ENCODE measurements at places on chromosomes 2 and 18.
A peak's percentile ranks its signal among the peaks of the same experiment; 100 is the strongest.

DNA sequence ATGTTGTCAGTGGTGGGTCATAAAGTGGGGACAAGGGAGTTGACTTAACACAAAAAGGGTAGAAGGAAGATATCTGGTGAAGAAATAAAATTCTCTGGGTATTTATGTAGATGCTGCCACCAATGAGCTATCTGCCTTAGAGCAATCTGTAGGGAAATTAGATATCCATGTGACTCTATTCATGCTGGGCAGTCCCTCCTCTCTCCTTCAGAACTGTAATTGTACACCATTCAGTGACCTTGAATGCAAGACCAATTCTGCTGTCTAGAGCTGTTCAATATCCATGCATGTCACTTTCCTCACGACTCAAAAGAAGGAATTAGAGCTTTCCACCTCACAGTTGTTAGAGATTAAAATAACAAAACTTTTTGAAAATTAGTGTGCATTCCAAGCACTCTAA is 28.6 kb upstream of the TDRD15 start:
- no peak for DNase-seq

- no peak for DNase-seq
Measured at GRCh38 chr18:13420969-13421686, 202.6 kb downstream of the LDLRAD4 start.

DNA sequence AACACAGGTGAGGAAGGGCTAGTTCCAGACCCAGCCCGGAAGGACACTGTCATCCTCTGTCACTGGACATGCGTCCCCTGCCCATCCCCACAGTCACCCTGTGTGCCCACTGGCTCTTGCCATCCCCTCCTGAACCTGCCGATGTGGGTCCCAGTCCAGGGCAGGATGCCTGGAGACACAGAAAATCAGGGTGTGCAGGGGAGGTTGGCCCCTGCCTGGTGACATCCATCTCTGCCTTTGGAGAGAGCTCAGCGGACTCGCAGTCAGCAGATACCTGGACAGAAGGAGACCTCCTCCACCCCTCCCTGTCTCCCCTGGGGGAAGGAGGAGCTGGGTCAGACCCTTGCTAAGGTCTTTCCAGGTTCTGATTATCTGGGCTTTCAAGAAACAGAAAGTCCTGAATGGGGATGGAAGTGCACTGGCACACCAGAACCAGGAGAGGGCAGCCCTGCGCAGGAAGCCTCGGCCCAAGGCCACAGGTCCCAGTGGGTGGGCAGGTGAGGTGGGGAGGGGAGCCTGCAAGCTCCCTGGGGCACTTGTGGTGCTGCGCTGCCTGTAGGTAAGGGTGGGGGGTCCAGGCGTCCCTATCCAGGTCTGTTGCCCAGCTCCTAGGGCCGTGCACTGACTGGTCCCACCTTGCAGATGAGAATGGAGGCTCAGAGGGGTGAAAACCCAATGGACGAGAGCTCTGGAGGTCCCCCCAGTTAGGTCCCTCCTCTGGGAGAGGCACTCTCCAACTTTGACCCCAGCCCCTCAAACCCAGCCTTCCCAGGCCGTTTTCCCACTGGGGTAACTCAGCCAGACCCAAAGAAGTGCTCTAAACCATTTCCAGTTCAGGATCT is 9.7 kb upstream of the OTOS start:
- no peak for DNase-seq

- DNase-seq, result no peak
Measured at GRCh38 chr2:158099716-158100115, 2.0 kb upstream of the UPP2 start.

DNA sequence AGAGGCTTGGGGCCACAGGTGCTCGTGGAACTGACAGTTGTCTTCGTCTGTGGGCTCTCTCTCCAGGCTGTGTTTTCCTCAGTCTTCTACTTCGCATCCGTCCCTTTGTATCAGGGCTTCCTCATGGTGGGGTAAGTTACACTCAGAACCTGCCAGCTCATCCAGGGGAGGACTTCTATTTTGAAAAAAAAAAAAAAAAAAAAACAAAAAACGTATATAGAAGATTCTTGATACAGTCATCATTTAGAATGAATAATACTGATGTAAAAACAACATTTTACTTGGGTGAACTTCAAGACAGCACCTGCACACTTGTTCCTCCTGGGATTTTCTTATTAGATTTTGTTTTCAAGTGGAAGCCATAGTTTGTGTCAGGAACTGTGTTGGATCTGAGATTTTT is 47.7 kb upstream of the NFATC1 start:
- no peak for DNase-seq

DNA sequence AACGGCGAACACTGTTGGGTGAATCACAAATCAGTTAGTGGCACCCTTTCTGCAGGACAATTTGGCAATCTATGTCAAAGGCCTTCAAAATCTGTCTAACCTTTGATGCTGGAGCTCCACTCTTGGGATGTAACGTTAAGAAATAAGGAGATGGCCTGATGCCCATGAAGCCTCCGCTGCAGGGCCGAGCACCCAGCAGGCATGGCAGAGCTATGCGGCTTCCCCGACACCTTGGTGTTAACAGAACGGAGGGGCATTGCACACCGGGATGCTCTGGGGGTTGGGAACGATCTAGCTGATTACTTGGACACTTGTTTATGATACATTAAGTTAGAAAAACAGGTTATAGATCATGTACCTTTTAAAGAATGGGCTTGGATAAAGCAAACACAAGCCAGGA is 265.3 kb downstream of the HDAC4 start:
- no peak for DNase-seq

DNA sequence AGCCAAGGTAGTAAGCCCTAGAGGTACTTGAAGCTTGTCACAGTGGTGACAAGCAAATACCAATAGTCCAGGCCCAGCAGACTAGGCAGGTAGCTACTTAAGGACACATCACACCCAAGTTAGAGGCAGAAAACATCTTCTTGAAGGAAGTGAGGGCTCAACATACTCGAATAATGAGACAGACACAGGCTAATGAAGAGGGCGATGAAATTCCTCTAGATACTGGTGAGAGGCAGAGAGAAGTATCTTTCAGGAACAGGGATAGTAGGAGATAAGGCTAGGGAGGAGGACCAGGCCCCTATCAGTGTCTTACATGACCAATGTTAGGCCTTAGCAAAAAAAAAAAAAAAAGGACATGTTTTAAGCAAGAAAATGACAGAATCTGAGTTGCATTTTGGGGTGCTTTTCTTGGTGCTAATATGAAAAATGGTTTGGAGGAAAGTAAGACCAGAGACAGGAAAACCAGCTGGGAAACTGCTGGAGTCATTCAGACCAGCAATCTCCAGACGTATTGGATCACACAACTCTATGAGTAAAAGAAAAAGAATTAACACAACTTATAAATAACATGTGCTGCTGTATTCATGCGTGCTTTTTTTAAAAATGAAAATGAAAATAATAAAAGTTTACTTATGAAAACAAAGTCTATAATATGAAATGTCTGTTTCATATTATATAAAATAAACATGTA is 37.7 kb downstream of the COBLL1 start:
- no peak for DNase-seq

- no peak for DNase-seq
Measured at GRCh38 chr2:79860228-79861058, 347.6 kb downstream of the CTNNA2 start.

- DNase-seq, result no peak
Measured at GRCh38 chr2:4618141-4618540, 914.8 kb downstream of the DCDC2C start.

GRCh38 chr2:164714471-164714870 is 93.2 kb upstream of the GRB14 start:
- no peak for DNase-seq

GRCh38 chr2:74849228-74849892 is 15.4 kb downstream of the HK2 start:
- DNase-seq, result peak; percentile 71

DNA sequence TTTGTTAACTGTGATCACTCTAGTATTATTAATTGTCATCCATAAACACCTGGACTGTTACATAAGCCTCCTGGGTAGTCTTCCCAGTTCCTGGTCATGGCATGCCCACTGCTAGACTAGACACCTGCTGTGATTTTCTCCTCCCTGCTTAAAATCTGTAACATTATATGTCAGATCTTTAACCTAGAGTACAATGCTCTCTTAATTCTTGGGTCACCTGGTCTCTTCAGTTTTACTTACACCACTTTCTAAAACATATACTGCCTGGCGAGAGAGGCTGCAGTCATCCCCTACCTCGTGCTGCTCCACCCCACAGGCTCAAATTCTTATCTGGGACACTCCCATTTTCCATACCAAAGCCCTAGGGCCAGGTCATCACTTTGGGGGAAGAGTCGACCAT is 161.3 kb downstream of the CDH2 start:
- DNase-seq, result no peak

DNA sequence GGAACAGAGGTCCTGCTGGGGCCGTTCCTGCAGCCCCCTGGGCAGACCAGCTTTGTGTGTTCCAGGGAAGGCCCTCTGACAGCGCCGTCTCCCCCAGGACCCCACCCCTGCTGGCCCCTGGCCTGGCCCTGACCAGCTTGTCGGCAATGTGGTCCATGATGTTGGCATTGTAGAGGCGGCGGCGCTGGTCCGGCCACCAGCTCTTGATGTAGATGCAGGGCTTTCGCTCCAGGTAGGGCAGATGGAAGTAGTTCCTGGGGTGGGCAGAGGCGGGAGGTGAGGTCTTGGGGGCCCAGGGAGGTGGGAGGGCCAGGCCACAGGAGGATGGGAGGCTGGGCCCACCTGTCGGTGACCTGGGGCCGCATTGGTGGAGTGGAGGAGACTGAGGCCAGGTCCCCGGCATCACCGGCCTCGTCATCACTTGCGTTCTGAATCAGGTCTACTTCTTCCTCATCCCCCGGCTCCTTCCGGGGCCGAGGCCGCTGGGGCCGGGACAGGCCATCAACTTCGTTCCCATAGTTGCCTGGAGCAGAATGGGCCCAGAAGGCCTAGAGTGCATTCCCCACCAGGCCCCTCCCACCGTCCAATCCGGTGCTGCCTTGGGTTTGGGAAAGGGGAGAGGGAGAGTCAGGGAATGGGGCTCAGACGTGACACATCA is 1.3 kb upstream of the OTOF start:
- no peak for DNase-seq

- DNase-seq, result no peak
Measured at GRCh38 chr2:89842180-89842908, 1150.9 kb downstream of the RPIA start.

DNA sequence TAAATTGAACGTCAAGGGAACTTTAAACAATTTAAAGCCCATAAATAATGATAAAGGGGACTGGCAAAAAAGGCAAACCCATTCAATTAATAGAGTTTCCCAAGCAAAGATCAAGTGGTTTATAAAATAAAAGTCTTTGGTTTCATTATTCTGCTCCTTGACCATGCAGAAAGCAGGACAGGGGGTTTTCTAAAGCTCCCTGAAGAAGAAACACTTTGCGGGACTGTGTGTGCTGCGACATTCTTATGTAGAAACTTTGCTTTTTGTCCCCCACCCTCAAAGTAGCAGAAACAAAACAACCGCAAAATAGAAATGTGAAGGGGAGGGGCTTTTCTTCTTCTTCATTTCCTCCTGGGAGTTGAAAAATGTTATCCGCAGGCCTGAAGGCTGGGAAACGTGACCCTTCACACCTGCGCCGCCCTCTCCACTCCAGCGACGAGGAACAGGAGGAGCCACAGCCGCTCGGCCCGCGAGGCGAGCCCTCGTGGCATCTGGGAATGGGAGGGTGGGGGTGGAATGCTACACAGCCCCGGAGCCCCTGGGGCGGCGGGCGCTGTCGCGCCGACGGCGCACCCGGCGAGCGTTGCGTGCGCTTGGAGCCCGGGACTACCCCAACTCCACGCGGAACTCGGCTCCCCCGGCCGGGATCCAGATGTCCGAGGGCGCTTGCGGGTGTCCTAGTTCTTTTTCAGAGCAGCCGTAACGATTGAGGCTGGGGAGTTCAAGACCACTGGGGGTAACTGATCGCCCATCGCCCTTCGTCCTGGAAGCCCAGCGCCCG is 4.3 kb upstream of the GBX2 start:
- DNase-seq, result no peak

GRCh38 chr2:189086710-189087109 is 92.9 kb downstream of the COL5A2 start:
- DNase-seq, result no peak

- no peak for DNase-seq
Measured at GRCh38 chr2:72494392-72494791, 331.4 kb downstream of the EXOC6B start.

GRCh38 chr2:71721669-71722068 is 268.3 kb downstream of the DYSF start:
- no peak for DNase-seq

GRCh38 chr2:9702604-9703084 is 71.8 kb upstream of the YWHAQ start:
- no peak for DNase-seq

DNA sequence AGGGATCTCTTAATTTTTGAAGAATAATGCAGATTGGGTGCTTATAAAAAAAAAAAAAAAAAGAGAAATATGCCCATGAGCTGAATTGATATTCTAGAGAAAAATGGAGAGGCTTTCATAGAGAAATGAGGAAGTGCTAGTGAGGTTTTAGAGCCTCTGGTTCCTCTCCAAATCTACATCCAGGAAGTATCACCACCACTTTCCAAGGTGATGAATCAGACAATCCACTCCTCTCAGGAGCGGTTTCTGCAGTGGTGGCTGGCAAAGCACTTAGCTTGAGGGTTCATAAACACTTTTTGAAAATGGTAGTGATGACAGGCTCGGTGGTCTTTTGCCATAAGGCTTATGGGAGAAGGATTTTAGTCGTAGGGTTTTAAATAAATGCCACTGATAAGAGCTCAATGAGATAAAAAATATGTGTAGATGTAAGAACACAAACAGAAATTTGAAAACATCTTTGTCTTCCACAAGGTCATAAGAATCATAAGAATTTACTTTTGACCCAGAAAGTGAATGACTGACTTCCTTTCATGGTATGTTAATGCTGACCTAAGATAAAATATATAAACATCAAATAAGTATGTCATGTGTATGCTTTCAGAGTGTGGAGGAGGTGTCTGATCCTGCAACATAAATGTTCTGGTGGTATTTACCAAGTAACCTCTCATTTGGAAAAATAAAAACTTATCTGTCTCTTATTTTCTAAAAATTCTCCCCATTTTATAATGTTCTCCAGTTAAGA is 42.1 kb upstream of the DSG1 start:
- DNase-seq, result no peak

GRCh38 chr2:99600981-99601651 is 111.3 kb upstream of the REV1 start:
- DNase-seq, result no peak

DNA sequence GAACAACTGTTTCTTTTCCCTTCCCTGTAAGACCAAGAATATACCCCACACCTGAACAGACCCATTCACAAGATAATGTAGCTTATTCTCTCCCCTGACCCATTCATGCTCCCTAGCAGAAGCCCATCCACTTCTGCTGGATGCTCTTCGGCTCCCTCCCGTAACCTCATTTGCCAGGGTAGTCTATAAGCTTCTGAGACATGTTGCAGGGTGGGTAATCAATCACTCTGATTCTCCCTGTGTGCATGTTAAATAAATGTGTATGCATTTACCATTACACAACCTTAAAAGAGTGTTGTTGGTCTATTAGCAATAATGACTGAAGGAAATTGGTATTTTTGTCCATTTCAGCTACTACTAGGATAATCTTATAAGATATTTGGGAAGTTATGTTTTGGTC is 1.3 kb downstream of the SLC19A3 start:
- DNase-seq, result no peak

- DNase-seq, result no peak
Measured at GRCh38 chr2:169095621-169096105, 26.3 kb downstream of the DHRS9 start.

Data from CD4-positive, alpha-beta memory T cell (primary cell).